ENCODE measurements at places on chromosomes 3 and 15. TPM values are rescaled to one million over a fixed set of nuclear protein-coding genes. Genes with fewer than 3 reads are reported as not detected.

GRCh38 chr3:71051893-71052687, 531.4 kb downstream of the FOXP1 start:
- no peaks in the 10 kb centered on the region for H3K27me3 ChIP-seq
- peaks cover 83% of the 10 kb centered on the region for H3K36me3 ChIP-seq
- no peak for DNase-seq

DNA sequence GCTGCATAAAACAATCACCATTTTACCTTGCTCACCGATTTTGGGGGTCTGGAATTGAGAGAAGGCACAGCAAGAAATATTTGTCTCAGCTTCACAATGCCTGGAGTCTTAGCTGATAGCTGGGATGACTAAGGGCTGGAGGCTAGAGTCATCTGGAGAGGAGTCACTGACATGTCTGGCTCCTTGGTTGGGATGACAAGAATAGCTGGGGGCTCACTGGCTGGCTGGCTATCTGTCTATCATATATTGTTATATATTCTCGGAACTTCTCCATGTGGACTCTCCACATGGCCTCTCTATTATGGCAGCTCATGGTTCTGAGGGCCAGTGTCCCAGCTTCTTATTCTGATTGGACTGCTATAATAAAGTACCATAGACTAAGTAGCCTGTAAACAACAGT, 20.0 kb upstream of the TRIM71 start:
- no peak overlapping the region for H3K27ac ChIP-seq
- no peaks in the 10 kb centered on the region for H3K4me1 ChIP-seq
- DNase-seq: no peak
- no peaks in the 10 kb centered on the region for H3K27me3 ChIP-seq
- no peaks in the 10 kb centered on the region for H3K36me3 ChIP-seq

- DNase-seq: no peak
- no peak overlapping the region for H3K4me3 ChIP-seq
- no peak overlapping the region for H3K27ac ChIP-seq
These were observed 1029.2 kb downstream of the EPHA3 start for GRCh38 chr3:90136456-90137191.

The GPR160 gene
- 8.2 TPM for total RNA-seq

GRCh38 chr3:184261854-184262763, 756 bp upstream of the CAMK2N2 start:
- peak overlapping the region; percentile 78 for H3K4me3 ChIP-seq
- peaks cover 41% of the 10 kb centered on the region for H3K27me3 ChIP-seq
- peaks cover 9% of the 10 kb centered on the region for H3K36me3 ChIP-seq
- peak; percentile 56 for DNase-seq
- H3K4me1 ChIP-seq: peaks cover 17% of the 10 kb centered on the region

DNA sequence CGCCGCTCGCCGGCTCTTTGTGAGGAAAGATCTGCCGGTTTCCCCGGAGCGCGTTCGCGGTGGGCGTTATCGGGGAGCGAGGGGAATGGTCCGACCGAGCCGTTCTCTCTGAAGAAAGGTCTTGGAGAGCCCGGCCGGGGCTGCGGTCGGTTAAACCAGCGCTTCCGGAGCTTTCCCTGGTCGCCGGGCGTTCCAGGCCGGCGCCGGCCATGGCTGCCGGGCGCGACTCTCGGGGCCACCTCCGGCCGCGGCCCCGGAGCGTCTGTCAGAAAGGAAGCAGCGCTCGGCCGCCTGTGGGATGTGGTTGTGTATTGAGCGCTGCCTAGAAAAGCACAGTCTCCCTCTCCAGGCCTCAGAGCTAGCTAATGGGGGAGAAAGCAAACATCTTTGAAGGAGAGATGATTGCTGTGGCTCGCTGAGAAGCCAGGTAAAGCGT, 731 bp downstream of the FYTTD1 start:
- H3K36me3 ChIP-seq: no peaks in the 10 kb centered on the region
- peak; percentile 77 for DNase-seq
- peak overlapping the region; percentile 92 for H3K27ac ChIP-seq
- peak overlapping the region; percentile 98 for H3K4me3 ChIP-seq
- H3K4me1 ChIP-seq: peaks cover 37% of the 10 kb centered on the region

DNA sequence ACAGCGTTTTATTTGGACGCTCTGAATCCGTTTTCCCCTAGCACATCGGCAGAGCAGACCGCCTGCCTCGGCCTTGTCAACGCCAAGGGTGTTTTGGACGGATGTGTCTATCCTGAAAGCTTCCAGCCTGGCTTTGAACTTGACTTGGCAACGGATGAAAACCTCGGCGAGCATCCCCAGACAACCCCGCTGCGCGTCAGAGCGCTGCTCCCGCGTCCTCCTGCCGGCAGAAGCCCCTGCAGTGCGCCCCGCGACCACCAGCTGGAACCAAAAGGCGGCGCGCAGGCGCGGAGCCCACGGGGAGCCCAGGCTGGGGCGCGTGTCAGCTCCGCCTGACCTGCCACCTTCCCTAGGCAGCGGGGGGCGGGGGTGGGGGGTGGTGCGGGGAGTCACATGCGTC, 26.2 kb upstream of the ARL8B start:
- H3K27me3 ChIP-seq: peaks cover 15% of the 10 kb centered on the region
- DNase-seq: peak; percentile 37
- no peak overlapping the region for H3K27ac ChIP-seq
- H3K4me3 ChIP-seq: peak overlapping the region; percentile 46
- no peaks in the 10 kb centered on the region for H3K36me3 ChIP-seq
- H3K4me1 ChIP-seq: peaks cover 3% of the 10 kb centered on the region
